Activated CD4-positive, alpha-beta T cell treated with anti-CD3 and anti-CD28 coated beads, Interleukin-2, amount 10 ng/mL, durations not matched to agents 7 days and 5 days (primary cell): ENCODE measurements at places on chromosomes 13 and 19. TPM values are rescaled to one million over a fixed set of nuclear protein-coding genes. Genes with fewer than 3 reads are reported as not detected.

Gene CYP4F2
- total RNA-seq, result not detected

Gene SMIM44
- total RNA-seq, result not detected

Gene MTMR6
- 20.9 TPM for total RNA-seq

Gene SLC25A41
- total RNA-seq, result 0.55 TPM

Gene TICAM1
- 19.2 TPM for total RNA-seq

DNA sequence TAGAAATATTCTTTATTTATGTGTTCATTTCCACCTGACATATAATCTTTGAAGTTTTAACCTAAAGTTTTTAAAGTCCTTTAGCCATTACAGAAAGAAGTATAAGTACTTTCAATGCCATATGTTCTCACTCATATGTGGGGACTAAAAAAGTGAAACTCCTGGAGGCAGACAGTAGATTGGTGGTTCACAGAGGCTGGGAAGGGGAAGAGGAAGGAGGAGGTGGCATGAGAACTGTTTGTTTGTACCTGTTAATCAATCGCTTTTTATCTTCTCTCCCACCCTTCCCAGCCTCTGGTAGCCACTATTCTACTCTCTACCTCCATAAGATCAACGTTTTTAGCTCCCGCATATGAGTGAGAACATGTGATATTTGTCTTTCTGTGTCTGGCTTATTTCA, 131.1 kb downstream of the MYO16 start:
- H3K4me3 ChIP-seq, result no peak overlapping the region
- H3K27me3 ChIP-seq, result no peaks in the 10 kb centered on the region
- H3K27ac ChIP-seq, result no peak overlapping the region
- no peaks in the 10 kb centered on the region for H3K4me1 ChIP-seq
- DNase-seq, result no peak

DNA sequence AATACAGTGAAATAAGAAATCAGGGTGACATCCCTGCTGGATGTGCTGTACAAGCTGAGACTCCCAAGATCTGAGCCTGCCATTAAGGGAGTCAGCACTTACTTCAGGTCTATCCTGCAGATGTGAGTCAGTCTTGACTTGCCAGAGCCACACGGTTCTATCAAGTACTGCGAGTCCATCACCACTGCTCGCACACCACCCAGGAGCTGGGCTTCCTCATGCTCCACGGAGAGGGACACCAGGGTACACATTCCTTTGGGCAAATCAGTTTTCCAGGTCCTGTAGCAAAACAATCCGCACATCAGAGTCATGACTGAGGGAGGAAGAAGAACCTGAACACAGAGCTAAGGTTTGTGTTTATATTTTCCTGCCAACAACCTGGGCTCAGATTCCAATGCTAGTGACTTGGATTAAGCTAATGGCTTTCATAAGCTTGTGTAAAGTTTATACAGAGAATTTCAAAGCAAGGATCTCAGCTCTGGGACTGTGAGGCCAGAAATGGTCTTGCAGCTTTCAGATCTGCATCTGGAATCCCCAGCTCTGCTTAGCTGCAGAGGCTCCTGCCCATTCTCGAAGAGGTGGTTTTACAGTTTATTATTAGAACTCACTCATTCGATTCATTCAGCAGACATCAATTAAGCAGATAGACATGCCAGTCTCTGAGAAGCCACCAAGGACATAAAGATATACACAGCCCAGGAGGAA, 90.6 kb downstream of the KL start:
- H3K27me3 ChIP-seq, result peaks cover 10% of the 10 kb centered on the region
- no peak overlapping the region for H3K27ac ChIP-seq
- H3K4me1 ChIP-seq, result no peaks in the 10 kb centered on the region
- no peak overlapping the region for H3K4me3 ChIP-seq

DNA sequence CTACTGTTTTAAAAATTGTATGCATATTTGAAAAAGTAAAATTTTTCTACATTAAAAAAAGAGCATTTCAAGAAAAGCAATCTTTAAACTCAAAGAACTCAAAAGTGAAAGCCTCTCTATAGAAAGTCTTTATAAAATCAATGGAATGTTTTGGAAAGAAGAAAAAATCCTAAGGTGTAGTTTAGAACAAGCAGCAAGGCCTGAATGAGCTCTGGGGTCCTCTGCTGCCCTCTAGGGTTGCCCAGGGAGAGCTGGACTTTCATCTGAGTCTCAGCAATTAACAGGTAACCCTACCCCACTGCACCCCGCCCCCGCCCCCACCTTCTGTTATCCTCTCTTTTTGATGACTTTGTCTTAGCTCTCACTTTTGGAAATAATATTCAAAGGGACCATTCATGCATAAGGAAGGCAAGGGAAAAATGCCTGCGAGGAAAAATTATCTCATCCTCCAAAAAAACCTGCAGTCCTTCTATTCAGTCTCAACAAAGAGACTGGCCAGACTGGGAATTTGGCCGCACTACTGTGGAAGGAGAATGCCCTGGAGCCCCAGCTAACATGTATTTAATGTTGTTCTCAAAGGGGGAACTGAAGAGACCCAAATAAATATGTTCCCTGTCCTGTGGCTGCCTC, 24.1 kb downstream of the SLC25A30 start:
- H3K27me3 ChIP-seq, result no peaks in the 10 kb centered on the region
- H3K27ac ChIP-seq, result no peak overlapping the region
- peaks cover 56% of the 10 kb centered on the region for H3K36me3 ChIP-seq
- H3K4me1 ChIP-seq, result peaks cover 47% of the 10 kb centered on the region

DNA sequence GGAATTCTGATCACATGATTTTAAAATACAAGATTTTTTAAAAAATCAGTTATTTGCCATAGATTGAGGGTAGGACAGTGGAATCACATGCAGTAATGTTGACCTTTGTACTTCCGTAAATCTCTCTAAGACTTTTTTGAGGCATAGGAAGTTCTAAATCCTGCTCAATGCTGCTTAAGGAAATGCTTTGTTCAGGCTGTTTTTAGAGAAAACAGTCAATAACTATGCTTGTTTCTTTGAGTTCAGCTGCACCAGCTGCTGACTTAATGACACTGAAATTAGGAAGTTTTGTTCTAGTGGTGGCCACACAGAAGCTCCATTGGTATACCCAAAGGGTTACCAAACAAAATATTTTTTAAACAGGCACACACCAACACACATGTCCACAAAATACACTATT, 60.9 kb downstream of the KLF12 start:
- no peaks in the 10 kb centered on the region for H3K27me3 ChIP-seq
- H3K36me3 ChIP-seq, result peaks cover 37% of the 10 kb centered on the region
- no peak overlapping the region for H3K27ac ChIP-seq
- peaks cover 51% of the 10 kb centered on the region for H3K4me1 ChIP-seq

DNA sequence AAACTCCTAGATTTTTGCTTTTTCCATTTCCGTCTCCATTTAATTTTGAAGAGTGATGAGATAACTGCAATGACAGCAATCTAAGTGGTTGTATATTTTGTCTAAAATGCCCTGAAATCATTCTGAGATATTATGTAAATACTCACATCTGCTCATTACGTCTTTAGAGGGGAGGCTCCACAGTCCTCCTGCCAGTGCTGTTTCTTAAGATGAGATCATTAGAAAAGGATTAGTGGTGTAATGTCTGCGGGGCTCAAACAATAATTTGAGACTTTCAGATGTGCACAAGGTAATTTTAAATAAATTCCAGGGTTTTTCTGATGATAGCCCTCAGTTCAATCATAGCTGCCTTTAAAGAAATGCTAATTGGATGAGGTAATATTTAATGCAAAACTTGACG, 437.9 kb downstream of the FOXO1 start:
- no peak for DNase-seq
- no peaks in the 10 kb centered on the region for H3K27me3 ChIP-seq
- H3K27ac ChIP-seq, result no peak overlapping the region
- H3K4me3 ChIP-seq, result no peak overlapping the region
- H3K4me1 ChIP-seq, result peaks cover 6% of the 10 kb centered on the region

GRCh38 chr13:28499609-28500008, 4.7 kb upstream of the FLT1 start:
- no peak overlapping the region for H3K27ac ChIP-seq
- H3K4me3 ChIP-seq, result no peak overlapping the region
- peaks cover 33% of the 10 kb centered on the region for H3K27me3 ChIP-seq
- H3K36me3 ChIP-seq, result peaks cover 2% of the 10 kb centered on the region

DNA sequence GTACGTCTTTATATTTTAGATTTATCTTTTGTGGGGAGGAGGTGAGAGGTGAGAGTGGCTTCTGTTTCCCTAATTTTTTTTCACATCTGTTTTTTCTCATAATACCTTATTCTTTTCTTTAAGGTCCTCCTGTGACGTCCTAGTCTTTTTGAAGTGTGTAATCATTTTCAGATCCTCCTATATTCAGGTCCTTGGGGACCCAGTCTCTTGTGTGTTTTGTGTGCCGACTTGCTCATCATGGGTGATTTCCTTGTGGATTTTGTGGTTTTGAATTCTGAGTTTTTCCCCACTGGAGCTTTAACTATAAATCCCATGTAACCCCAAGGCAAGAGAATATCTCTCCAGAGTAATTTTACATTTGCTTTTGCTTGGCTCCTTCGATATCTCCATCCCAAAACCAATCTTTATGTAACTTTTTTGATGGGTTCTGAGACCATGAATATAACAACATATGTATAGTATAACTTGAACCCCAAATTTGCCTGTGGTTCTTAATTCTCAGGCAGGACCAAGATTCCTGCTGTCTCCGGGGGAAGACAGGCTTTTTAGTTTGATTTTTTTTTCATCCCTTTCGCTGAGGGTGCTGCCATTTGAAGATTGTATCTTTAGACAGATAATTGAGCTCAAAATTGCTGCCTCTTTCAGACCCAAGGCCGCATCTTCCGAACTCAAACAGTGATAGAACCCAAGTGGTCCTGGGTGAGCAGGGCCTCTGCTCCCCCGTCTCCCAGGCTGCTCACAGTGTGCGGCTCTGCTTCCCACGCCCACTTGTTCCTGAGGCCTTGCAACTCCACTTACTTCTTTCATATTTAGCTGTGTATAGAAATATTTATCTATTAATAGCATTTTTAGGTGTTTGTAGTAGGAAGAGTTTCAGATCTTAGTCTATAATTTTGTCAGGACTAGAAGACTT, 59.1 kb upstream of the GPR183 start:
- no peaks in the 10 kb centered on the region for H3K27me3 ChIP-seq
- no peak for DNase-seq
- H3K27ac ChIP-seq, result peak overlapping the region; percentile 87
- peaks cover 80% of the 10 kb centered on the region for H3K4me1 ChIP-seq

GRCh38 chr19:45809643-45810159, 5.4 kb downstream of the RSPH6A start:
- DNase-seq, result no peak
- H3K27ac ChIP-seq, result no peak overlapping the region
- H3K36me3 ChIP-seq, result no peaks in the 10 kb centered on the region
- no peak overlapping the region for H3K4me3 ChIP-seq
- H3K27me3 ChIP-seq, result peaks cover 7% of the 10 kb centered on the region
- H3K4me1 ChIP-seq, result peaks cover 11% of the 10 kb centered on the region

DNA sequence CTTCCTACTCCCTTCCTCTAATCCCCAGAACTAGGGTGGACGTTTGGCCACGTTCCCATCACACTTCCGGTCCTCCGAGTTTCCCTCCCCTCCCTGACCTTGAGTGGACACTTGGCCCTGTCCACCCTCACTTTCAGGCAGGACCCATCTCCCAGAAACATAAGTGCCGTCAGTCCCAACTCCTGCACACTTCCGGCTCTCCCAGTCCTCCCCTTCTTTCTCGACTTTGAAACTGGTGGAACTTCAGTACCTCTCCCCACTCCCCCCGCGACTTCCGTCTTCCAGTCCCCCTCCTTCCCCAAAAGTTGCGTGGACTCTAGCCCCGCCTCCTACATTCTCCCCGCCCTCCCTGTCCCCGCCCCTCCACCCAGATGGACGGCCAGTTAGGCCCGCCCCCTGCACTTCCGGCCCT, 278 bp upstream of the ZNF274 start:
- peak; percentile 90 for DNase-seq
- no peaks in the 10 kb centered on the region for H3K27me3 ChIP-seq
- H3K4me3 ChIP-seq, result peak overlapping the region; percentile 88
- H3K4me1 ChIP-seq, result peaks cover 21% of the 10 kb centered on the region
- H3K36me3 ChIP-seq, result peaks cover 70% of the 10 kb centered on the region

DNA sequence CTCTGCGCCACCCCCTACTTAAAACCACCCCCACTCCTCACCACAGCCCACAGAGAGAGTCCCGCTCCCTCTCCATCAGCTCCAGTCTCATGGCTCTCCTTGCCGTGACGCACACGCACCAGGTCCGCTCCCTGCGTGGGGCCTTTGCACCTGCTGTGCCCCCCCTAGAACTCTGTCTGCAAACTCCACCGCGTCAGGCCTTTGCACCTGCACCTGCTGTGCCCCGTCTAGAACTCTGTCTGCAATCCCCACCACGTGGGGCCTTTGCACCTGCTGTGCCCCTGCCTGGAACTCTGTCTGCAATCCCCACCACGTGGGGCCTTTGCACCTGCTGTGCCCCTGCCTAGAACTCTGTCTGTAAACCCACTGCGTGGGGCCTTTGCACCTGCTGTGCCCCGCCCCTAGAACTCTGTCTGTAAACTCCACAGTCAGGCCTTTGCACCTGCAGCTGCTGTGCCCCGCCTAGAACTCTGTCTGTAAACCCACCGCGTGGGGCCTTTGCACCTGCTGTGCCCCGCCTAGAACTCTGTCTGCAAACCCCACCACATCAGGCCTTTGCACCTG, 4.2 kb downstream of the SHC2 start:
- no peaks in the 10 kb centered on the region for H3K36me3 ChIP-seq
- no peak for DNase-seq
- peaks cover 5% of the 10 kb centered on the region for H3K4me1 ChIP-seq
- peaks cover 8% of the 10 kb centered on the region for H3K27me3 ChIP-seq
- H3K4me3 ChIP-seq, result no peak overlapping the region

DNA sequence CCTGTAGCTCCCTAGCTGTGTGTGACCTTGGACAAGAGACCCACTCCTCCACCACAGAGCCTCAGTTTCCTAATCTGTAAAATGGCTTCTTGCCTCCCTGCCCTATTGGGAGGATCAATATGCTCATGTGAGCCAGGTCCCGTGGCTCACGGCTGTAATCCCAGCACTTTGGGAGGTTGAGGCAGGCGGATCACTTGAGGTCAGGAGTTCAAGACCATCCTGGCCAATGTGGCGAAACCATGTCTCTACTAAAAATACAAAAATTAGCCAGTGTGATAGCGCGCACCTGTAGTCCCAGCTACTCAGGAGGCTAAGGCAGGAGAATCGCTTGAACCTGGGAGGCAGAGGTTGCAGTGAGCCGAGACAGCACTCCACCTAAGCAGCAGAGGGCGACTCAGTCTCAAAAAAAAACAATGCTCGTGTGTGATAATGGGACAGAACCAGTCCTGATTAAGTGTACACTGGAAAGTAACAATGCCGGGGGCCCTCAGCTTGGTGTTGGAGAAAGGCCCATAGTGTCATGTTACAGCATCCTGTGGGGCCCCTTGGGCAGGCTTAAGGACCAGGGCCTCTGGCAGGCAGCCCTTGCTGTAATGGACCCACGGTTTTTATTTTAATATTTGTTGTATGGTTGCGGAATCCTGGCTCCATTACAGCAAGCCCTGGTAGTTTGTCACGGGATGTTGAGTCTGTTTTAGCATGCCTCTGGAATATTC, 6.8 kb downstream of the RPS11 start:
- no peaks in the 10 kb centered on the region for H3K27me3 ChIP-seq
- peaks cover 47% of the 10 kb centered on the region for H3K4me1 ChIP-seq
- peaks cover 27% of the 10 kb centered on the region for H3K36me3 ChIP-seq
- peak overlapping the region; percentile 99 for H3K27ac ChIP-seq
- H3K4me3 ChIP-seq, result no peak overlapping the region

DNA sequence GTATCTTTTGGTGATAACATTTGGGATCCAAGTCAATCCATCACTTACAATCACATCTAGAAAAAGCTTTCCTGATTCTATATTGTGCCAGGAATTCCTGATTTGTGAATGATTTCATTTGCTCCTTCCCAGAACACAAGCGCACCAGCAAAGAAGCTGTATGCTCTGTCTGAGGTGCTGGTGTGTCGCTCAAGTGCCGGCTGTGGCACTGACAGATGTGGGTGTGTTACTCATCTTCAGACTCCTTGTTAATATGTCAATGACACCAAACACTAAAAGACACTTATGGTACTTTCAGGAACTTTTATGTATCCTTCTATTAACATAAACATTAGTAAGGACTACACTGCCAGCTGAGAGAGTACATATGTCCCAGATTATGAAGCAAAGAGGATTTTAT, 429.1 kb downstream of the ITGBL1 start:
- H3K27ac ChIP-seq, result no peak overlapping the region
- no peaks in the 10 kb centered on the region for H3K4me1 ChIP-seq
- peaks cover 3% of the 10 kb centered on the region for H3K27me3 ChIP-seq
